ENCODE measurements at places on chromosomes 1 and 21. TPM values are rescaled to one million over a fixed set of nuclear protein-coding genes. Genes with fewer than 3 reads are reported as not detected.

Gene GOLPH3L
- polyA plus RNA-seq: 27.9 TPM

Gene JUN
- polyA plus RNA-seq: 3.7 TPM

Gene LCE3D
- polyA plus RNA-seq: not detected

Gene OR2T33
- polyA plus RNA-seq: not detected

Gene CLCA2
- polyA plus RNA-seq: 0.37 TPM

Gene OR10Z1
- not detected for polyA plus RNA-seq

Gene AMY2B
- polyA plus RNA-seq: 1.5 TPM

Gene KIF17
- polyA plus RNA-seq: not detected

Gene MAP3K21
- not detected for polyA plus RNA-seq

Gene SEC22B
- polyA plus RNA-seq: 41.0 TPM

Gene TAL1
- not detected for polyA plus RNA-seq

Gene DYNLT5
- polyA plus RNA-seq: not detected

Gene TSPAN1
- not detected for polyA plus RNA-seq

Gene ANGPTL3
- 0.07 TPM for polyA plus RNA-seq

Gene BARHL2
- polyA plus RNA-seq: not detected

Gene PEX14
- polyA plus RNA-seq: 23.2 TPM

Gene SDF4
- polyA plus RNA-seq: 72.0 TPM

Gene SYNC
- 0.12 TPM for polyA plus RNA-seq

Gene DYNLT4
- not detected for polyA plus RNA-seq

Gene FMO1
- not detected for polyA plus RNA-seq

Gene WNT3A
- polyA plus RNA-seq: not detected

Gene FCGR3A
- polyA plus RNA-seq: not detected

Gene KMO
- polyA plus RNA-seq: 1.2 TPM

Gene GPR3
- polyA plus RNA-seq: 0.96 TPM

Gene OR2L8
- polyA plus RNA-seq: not detected

Gene DAB1
- polyA plus RNA-seq: 0.08 TPM
